SW 1271 (cell line): ENCODE measurements at places on chromosomes 6 and 20.

GRCh38 chr20:33290852-33291251, 7.8 kb downstream of the BPIFB1 start:
- no peak for DNase-seq

DNA sequence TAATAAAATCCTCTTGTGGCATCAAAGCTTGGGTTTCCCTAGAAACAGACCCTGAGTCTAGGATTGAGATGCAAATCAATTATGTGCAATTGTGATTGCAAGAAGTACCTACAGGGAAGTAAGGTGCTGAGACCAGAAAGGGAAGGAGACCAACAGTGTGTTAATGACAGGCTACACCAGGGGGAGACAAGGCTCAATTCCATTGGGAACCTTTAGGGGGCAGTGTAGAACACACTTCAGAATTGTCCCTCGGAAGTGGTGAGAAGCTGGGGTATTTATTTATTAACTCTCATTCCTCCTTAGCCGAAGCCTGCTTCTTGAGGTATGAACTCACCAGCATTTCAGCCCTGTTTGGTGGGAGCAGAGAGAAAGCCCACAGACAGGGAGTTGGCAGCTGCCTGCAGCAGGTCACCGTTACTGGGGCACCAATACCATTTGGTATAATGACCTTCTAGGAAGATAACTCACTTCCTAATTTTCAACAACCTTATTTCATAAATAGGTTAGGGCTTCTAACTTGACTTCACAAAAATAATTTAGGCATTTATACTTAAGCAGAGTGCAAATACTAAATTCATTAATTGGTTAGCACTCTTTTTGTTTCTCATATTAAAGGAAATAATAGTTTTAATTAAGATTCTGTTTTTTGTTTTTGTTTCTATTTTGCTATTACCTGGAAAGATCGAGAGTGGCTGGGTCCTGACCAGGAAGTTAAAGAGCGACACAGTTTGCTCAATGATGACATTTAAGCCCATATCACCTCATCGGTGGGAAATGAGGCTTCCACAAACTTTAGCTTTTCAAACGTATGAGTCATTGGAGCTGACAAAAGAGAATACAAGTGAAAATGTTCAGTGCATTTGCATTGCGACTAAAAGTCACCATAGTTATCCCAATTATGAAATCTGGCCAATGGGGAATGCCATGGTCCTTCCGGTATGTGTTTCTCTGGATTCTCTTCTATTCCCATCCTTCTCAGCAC, 94.8 kb downstream of the BTBD3 start:
- DNase-seq: no peak

GRCh38 chr6:6723921-6724538, 135.5 kb downstream of the LY86 start:
- no peak for DNase-seq

- no peak for DNase-seq
Measured at GRCh38 chr6:105489216-105489530, 86.3 kb upstream of the PREP start.

GRCh38 chr6:16687045-16687444, 74.2 kb downstream of the ATXN1 start:
- no peak for DNase-seq

GRCh38 chr6:116158641-116159040, 32.7 kb upstream of the COL10A1 start:
- DNase-seq: no peak

DNA sequence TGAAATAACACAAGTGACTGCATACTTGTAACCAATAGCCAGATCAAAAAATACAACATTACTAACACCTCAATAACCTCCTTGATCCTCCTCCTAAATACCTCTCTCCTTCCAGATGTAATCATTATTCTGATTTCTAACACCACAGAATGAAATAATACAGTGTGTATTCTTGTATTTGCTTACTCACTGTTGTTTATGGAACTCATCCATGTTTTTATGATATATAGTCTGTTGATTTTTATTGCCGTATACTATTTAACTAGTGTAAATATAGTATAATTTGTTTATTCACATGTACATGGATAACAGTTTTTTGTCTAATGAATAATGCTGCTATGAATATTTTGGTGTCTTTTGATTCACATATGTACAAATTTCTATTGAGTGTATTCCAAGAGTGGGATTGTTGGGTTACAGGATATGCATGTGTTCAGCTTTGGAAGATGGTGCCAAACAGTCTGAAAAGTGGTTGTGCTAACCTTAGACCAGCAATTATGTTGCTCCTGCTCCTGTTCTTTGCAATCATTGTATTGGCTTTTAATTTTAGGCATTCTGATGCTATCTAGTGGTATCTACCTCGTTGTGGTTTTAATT, 11.5 kb downstream of the TTK start:
- no peak for DNase-seq

GRCh38 chr20:38932457-38933120, 6.4 kb downstream of the FAM83D start:
- no peak for DNase-seq

DNA sequence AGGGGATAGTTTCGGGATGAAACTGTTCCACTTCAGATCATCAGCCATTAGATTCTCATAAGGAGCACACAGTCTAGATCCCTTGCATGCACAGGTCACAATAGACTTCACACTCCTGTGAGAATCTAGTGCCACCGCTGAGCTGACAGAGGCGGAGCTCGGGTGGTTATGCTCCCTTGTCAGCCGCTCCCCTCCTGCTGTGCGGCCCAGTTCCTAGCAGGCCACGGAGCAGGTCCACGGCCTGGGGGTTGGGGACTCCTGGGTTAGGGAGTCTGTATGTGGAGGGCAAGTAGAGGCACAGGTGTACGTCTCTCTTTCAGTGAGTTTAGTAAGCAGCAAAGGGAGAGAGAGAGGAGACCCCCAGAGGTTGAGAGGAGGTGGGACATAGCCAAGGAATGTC, 30.5 kb upstream of the MDFI start:
- no peak for DNase-seq

GRCh38 chr6:52992980-52993920, 1.8 kb downstream of the GSTA4 start:
- DNase-seq: no peak

GRCh38 chr6:73349311-73349710, 4.8 kb downstream of the DPPA5 start:
- no peak for DNase-seq

DNA sequence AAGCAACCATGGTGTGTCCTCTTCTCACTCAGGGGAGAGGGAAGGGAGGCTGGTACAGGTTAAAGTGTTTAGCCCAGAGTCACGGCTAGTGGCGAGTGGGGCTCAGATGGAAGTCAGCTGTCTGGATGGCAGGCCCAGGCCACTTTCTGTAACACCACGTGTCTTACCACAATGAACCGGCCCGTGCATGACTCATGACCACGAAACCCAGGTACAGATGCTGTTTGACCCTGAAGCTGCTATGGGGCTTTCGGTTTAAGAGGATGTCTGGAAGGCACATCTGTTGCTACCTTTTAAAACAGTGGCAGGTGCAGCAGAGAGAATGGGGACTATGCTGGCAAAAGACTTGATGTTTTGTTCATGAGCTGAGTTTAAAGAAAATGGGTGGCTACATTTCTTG, 36.5 kb upstream of the MPC1 start:
- no peak for DNase-seq

GRCh38 chr6:111113336-111114086, 26.2 kb downstream of the SLC16A10 start:
- no peak for DNase-seq

- no peak for DNase-seq
Measured at GRCh38 chr6:142900227-142900971, 44.6 kb downstream of the HIVEP2 start.

DNA sequence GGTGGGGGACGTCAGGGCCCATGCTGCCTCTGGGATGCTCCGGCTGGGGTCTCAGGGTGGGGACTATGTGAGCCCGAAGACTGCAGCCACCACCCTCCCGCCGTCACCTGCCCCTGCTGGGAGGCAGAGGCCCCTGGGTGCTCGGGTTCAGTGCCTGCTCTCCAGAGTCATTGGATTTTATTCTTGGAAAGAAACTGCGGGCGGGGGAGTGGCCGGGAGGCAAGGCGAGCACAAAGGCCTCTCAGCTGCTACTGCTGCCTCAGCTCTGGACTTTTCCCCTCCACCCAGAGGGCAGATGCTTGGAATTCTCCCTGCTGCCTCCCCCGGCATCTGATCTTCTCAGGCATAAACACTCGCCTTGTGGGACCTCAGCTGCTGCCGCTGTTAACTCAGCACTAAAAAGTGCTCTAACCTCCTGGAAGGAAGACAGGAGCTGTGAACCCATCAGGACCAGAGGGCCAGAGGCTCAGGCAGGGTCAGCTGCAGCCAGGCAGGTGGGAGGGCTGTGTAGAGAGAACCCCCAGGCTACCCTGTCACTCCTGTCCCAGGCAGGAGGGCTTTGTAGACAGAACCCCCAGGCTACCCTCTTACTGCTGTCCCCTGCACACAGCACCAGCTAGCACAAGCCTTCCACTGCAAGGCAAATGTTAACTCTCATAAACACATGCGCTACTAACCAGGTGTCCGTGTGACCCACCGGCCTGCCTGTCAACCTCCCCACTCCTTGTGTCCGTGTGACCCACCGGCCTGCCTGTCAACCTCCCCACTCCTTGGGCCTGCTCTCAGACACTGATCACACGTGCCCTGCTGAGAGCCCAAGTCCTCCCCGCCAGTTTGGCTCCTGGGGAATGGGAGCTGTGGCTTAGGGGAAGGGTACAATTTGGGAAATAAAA, 9.4 kb upstream of the FRMD1 start:
- no peak for DNase-seq

DNA sequence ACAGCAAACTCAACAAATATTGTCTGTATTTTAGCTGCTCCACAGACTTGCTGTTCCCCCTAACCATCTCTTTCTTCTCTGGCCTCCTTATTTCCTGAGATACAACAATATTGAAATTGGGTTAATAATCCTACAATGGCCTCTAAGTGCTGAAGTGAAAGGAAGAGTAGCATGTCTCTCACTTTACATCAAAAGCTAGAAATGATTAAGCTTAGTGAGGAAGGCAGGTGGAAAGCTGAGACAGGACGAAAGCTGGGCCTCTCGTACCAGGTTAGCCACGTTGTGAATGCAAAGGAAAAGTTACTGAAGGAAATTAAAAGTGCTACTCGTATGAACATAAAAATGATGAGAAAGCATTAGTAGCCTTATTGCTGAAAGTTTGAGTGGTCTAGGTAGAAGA, 63.8 kb downstream of the ELOVL5 start:
- DNase-seq: no peak

- DNase-seq: peak; percentile 38
Measured at GRCh38 chr20:59006864-59007664, at the start of gene CTSZ. TSS of gene CTSZ (minus strand) at chr20:59007254. CDS start at chr20:59007128, 126 bp downstream.

DNA sequence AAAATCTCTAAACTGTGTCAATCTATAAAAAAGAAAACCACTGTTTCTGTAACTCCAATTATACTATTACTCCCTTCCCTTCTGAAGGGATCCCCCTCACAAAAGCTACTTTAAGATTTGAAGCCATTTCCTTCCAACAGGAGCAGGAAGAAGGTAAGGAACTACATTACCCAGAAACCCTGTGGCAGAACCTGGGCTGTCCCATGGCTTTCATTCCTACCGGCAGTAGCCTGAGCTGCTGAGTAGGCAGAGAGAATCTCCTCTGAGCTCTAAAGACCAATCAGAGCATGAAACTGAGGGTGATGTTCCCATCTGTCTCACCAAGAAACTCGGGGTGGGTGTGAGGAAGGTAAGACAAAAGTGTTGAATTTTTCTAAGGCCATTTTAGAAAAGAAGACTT, 108.0 kb upstream of the LRFN2 start:
- DNase-seq: no peak

DNA sequence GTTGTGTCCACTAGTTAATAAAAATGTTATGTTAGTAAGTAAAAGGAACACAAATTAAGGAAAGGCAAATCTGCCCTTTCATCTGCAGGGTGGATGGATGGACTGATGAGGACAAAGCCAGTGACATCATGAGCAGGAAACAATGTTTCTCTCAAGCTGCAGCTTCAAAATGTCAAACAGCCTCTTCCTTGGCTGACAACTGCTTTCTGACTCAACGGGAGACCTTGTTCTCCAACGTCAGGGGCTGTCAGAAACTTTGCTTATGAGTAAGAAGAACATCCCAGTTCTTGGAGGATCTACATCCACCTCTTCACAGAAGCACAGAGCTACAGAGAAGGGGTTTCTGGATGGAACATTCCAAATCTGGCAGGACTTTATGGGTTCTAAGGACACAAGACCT, 6.0 kb downstream of the CST2 start:
- no peak for DNase-seq

- DNase-seq: no peak
Measured at GRCh38 chr6:147710890-147711289, 202.4 kb downstream of the SAMD5 start.

DNA sequence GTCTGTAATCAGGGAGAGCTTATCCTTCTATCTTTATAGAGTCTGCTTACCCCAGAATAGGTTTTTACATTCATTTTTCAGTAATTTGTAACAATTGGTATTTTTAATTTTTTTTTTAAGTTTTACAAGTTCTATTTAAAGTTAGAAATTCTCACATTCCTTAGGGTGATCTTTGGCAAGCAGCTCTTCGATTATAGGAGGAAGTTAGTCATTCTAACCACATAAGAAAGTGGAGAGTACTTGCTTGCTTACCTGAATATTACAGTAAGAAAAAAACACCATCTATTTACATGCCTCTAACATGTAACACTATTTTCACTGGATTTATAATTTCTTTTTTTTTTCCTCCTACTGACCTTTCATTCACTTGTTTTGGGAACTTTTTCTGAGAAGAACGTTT, 6.7 kb downstream of the TSHZ2 start:
- no peak for DNase-seq

DNA sequence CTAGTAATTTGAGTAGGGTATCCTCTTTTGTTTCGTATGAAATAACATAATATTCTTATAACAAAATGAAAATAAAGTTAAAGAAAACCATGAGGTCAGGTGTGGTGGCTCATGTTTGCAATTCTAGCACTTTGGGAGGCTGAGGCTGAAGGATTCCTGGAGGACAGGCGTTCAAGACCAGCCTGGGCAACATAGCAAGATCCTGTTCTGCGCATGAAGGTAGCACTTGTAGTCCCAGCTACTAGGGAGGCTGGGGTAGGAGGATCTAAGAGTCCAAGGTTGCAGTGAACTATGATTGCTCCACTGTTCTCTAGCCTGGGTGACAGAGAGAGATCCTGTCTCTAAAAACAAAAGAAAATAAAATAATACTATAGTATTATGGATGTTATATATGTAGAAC, 145.6 kb downstream of the PDSS2 start:
- DNase-seq: no peak

DNA sequence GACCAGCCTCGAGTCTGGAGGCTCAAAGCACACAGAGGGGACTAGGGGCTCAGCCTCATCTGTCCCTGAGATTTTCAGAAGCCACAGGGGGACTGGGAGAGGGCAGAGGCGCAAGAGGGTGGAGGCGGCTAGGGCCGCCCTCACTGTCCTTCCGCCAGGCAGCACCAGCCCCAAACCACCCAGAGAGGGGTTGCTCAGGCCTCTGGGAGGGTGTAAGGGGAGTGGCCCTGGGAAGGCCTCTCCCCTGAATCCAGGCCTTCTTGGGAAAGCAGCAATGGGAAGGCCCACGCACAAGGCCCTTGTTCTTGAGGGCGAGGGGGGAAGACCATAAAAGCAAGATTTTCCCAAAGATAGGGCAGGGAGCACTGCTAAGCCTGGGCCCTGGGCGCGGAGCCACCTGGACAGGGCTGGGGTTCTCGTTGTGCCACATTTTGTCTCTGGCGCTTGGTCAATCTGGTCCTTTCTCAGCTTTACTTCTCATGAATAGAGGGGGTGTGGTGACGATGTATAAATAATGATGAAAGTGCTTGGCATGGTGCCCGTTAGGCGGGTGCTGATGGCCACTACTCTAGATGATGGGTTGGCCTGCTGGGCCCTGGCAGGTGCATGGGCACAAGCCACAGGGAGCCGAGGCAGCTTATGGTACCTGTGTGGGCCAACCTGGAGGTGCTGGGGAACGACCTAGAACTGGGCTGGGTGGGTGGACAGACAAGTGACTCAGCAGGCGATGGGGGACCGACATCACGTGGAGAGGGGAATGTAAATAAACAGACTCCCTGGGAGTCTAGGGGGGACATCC, 4.8 kb downstream of the SAMD10 start:
- no peak for DNase-seq
